ENCODE measurements at places on chromosomes 12 and 14.
A peak's percentile ranks its signal among the peaks of the same experiment; 100 is the strongest.

DNA sequence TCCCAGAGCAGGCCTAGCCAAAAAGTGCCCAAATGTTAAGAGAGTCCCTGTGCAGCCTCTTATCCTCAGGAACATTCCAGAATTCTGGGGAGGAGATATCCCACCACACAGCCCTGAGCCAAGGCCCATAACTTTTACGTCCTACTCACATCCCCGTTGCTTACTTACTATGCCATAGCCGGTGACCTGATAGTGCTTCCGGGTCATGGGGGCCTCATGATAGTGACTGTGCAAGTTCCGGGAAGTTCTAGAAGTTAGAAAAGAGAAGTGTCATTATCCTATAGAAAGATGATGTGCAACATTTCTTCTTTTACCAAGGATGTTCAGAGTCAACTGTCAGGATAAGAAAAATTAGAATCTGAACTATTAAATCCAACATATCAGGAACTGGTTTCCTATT is 15.6 kb upstream of the NGB start:
- DNase-seq = no peak

DNA sequence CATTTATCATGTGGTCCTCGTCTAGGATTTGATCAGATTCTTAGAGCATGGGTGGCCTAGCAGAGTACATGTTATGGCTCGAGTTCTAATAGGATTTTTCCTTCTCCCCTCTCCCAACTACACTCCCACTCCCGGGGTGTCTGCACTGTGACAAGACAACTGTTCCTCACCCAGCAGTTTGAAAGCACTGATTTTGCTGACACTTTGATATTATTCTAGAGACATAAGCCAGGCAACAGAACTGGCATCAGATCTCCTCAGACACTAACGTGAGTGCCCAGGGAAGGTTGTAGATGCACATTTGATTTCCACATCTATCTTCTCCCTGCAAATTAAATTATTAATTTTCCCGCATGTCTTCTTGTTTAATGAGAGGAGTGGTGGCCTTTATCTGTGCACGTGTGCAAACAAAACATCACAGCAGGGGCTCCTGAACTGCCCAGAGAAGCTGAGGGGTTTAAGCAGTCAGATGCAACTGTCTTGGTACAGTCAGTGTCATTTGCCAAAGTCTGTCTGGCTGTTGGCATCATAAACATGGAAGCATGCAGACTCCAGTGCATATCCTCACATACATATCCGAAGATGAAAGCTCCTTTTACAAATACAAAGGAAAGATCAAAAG is 491.8 kb downstream of the NPAS3 start:
- no peak for DNase-seq

DNA sequence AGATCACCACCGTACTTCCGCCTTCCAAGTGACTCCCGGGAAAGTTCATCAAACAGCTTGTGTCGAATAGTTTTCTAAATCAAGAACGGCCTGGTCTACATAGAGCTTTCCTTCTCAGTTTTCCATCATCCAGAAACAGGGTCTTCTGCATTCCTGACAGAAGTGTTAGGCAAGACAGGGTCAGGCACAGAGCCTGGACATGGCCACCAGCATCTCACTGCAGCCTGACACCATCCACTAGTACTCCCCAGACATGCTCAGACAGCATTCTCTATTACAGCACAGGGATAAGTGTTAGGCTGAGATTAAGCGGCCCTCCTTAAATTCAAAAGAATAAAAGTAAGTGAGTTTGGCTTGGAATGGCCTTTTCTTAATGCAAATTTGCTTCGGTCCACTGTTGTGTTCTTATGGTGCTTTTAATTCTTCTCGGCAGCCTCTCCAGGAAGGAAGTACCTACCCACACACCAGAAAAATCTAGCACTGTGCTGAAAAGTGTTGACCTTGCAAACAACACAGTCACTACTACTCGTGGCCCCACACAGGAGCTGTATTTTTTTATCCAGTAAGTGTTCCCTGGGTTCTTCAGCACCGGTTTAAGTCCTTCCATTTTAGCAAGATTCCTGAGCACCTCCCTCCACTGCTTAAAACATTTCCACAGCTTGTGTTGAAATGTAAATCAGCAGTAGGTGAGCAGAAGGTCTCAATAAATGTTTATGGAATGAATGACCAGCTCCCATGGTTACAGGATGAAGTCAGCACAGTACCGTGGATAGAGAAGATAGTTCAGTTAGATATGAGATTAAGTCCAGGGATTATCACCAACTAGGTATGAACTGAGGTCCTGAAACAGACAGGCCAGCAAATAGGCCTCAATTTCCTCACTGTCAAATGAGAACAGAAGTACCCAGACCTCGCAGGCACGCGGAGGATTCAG is 44.1 kb downstream of the SETD3 start:
- no peak for DNase-seq

DNA sequence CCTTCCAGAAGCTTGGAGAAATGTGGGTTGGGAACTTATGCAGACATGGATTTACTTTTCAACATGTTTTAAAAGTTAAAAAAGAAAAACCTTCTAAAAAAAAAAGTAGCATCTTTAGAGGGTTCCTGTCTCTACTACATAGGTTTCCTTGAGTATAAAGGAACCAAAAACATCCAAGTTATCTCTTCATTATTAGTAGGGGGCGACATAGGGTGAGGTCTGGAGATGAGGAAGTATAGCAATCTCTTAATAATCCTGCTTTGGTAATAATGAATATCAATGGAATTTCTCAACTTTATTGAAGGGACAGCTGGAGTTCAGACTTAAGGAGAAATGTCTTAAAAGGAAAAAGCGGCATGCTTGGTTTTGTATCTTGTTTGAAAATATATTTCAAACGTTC is 6.5 kb upstream of the PLXNC1 start:
- DNase-seq = no peak

DNA sequence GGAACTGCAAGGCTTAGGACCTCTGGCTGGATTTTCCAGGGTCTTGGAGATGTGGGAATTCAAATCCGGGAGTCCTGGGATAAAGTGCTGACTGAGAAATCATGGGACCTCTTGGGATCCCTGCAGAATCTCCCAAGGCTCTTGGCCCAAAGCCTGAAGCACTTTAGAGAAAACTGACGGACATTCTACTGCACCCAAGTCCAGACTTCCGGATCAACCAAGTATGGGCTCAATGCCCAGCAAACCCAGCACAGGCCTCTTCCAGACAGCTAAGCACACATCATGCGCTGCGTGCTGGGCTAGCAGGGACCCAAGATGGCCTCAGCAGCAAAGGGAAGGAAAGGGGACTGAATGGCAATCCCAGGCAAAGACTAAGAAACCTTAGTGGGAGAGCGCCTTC is 85.0 kb downstream of the ACTN1 start:
- no peak for DNase-seq

GRCh38 chr14:100424504-100425428 is 101.6 kb downstream of the SLC25A47 start:
- no peak for DNase-seq

- DNase-seq = no peak
Observed at GRCh38 chr12:49273726-49274395, 9.0 kb downstream of the TUBA1C start.

GRCh38 chr12:57528176-57528575 is 5.6 kb downstream of the MBD6 start:
- DNase-seq = no peak

DNA sequence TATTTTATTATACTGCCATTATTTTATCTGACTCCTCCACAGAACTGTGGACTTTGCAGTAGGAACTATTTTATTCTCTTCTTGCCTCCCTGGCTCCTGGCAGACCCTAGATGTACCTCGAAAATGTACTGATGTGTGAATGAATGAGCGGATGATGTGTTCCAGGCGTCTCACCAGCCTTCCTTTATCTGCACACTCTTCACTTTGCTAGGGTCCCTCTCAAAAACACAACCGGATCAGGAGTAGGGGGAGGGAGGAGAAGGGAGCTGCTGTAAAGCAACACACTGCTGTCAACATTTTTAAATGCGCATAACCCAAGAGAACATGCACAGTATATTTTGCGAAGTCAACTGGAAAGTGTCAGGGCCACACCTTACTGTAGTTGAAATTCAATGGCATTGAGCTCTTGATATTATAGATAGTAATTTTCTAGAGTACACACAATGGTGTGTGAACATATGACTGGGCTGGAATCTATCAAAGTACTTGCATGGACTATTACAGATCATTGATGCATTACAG is 36.3 kb downstream of the SRGAP1 start:
- no peak for DNase-seq

DNA sequence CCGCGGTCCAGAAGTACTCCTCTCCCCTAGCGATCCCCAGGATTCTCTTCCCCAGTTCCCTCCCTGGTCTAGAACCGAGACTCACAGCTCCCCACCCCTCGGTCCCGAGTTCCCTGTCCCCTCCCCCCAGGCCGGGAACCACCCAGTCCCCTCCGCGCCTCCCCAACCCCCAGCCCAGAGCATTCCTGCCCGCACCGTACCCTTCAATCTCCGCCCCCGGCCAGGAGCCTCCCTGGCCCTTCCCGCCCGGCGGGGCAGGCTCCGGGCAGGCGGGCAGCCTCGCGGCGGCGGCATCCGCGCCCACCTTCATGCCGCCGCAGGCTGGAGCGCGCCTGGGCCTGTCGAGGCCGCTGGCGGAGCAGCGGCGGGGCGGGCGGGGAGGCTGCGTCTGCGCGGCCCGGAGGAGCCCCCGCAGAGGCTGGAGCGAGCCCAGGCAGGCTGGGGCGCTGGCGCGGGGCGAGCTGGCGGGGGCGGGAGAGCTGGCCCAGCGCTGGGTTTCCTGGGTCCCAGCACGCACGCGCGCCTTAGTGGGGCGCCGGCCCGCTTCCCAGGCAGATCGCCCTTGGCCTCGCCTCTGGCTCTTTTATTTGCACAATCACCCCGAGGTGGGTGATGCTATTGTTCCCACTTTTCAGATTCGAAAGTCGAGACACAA is 22.2 kb upstream of the GPR132 start:
- no peak for DNase-seq

GRCh38 chr14:36619853-36620252 is 37.4 kb upstream of the NKX2-8 start:
- DNase-seq = no peak

GRCh38 chr12:108560752-108561719 is at the start of gene SART3:
SART3 (minus strand) TSS chr12:108561173; CDS start chr12:108561154, 19 bp downstream.
- peak; percentile 59 for DNase-seq

DNA sequence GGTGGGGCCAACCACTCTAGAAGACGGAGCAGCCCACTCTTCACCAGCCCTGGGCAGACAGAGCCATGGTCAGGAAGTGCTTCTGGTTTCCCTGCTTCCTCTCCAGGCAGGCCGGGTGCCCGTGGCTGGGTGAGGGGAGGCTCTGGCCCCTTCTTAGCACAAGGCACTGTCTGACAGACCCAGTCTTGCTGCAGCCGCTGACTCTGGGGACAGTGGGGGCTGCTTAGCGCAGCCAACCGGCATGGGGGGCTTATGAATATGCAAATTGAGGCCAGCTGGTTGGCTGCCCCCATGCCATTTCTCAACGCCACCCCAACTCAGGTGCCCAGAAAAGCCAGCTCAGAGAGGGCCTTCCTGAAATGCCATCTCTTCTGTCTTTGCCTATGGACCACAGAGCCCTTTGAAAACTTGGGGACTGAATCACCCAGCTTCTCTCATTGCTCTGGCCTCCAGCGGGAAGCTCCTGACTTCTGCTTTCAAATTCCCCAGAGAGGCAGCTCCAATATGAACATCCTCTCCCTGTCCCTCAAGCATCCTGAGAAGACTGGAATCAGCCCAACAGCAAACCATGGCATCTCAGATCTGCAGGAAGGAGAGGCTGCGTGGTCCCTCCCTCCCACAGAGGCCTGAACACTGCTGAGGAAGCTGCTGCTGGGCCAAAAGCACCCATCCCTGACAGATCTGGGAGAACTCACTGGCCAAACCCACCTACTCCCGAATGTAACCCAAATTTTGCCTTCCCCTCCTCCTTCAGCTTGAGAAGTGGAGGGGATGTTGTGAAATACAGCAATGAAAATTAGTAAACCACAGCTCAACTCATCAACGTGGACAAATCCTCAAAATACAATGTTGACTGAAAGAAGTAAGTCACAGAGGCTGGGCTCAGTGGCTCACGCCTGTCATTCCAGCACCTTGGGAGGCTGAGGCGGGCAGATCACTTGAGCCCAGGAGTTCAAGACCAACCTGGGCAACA is at the start of gene PROX2:
PROX2 (minus strand) TSS at position 205 of the 973 bp plus-strand sequence. CDS start 12,311 bp downstream, outside the sequence.
- no peak for DNase-seq
